ENCODE measurements at places on chromosomes 12 and 14. TPM values are rescaled to one million over a fixed set of nuclear protein-coding genes. Genes with fewer than 3 reads are reported as not detected.
A peak's percentile ranks its signal among the peaks of the same experiment; 100 is the strongest.

DNA sequence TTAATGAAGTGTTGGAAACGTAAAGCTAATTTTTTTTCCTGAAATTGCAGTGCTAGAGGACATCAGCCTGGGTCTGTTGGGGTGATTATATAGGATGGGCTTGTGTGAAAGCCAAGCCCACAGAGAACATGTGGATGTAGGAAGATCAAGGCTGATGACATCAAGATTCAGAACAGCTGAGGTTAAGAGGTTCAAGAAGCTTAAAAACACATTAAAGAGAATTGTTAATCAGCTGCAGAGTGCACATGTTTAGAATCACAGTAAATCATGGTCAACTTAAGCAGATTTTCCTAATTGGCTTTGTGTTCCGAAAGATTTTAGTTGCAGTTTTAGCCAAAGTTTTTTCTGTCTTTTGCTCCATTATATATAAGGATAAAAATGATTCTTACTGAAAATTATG lies 87.9 kb upstream of the PRICKLE1 start:
- DNase-seq: no peak

DNA sequence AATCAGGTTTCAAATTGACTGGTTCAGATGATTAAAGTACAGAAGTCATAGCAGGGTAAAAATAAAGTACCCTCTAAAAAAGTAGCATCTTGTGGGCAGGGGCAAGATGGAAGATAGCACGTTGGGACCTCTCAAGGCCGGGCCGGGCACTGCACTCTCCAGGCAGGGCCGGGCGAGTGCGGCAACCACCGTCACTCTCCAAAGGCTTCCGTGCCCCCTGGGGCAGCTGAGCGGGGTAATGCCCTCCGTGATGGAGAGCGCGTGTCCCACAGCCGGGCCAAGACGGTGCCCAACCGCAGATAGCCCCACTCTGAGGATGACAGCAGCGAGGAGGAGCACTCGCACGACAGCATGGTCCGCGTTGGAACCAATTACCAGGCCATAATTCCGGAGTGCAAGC lies 8.6 kb upstream of the PLXNC1 start:
- DNase-seq: no peak

- peak; percentile 47 for DNase-seq
Measured at GRCh38 chr12:64256166-64256800, 34.2 kb upstream of the KICS2 start.

GRCh38 chr14:79091381-79091963 lies 921.3 kb downstream of the NRXN3 start:
- DNase-seq: no peak

DNA sequence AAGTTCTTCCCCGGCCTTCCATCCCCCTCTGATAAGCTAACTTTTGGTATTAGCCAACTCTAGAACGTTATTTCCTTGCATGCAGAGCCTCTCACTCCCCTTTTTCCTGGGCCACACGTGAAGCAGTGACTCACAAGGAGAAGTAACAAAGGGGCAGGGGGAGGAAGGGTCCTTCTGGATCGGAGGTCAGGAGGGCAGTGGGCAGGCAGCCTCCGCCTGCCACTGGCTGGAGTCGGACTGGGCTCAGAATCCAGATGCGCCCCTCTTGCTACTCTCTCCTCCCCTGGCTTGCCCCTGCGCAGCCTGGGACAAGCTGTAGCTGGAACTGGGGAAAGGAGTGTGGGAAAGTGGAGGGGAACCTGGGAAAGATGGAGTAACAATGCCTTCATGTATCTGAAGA lies 55.0 kb downstream of the TPCN1 start:
- no peak for DNase-seq

DNA sequence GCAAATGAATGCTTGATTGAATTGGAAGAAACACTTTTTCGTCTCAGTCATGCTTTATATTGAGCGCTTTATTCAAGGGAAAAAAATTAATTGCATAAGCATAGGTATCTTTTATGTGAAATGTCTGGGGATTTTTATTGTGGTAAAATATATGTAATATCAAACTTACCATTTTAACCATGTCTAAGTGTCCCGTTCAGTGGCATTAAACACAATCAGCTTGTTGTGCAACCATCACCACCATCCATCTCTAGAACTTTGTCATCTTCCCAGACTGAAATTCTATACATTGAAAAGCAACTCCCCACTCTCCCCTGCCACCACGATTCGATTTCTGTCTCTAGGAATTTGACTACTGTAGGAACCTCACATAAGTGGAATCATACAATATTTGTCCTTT lies 39.8 kb downstream of the PHLDA1 start:
- no peak for DNase-seq

DNA sequence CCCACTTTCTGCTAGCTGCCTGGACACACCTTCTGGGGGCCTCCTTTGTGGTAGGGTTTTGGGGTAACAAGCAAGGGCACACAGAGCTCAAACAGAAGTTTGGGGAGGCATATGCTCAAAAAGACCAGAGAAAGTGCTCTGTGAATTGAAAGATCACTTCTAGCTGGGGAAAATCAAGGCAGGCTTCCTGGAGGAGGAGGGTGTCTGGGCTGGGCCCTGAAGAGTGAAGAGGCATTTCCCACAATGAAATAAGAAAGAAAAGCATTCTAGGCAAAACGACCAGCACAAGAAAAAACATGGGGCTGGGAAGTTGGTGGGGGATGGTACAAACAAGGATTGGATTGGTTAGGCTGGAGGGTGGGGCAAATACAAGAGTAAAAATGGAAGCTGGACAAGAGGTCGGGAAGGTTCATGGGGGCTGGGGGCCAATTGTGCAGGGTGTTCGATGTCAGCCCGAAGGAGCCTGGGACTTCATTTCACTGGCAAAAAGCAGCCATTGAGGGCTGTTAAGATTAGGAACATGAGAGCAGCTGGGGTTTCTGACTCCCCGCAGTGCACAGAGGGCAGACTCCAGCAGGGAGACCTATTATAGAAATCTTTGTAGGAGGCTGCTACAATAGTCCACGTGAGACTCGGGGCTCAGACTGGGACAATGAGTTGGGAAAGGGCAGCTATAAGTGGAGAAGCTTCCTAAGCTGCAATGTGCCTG lies 51.5 kb upstream of the CMKLR1 start:
- DNase-seq: no peak

GRCh38 chr12:22709292-22709691 lies 84.3 kb downstream of the ETNK1 start:
- DNase-seq: peak; percentile 16

- DNase-seq: no peak
Measured at GRCh38 chr12:92261071-92261470, 115.4 kb upstream of the BTG1 start.

DNA sequence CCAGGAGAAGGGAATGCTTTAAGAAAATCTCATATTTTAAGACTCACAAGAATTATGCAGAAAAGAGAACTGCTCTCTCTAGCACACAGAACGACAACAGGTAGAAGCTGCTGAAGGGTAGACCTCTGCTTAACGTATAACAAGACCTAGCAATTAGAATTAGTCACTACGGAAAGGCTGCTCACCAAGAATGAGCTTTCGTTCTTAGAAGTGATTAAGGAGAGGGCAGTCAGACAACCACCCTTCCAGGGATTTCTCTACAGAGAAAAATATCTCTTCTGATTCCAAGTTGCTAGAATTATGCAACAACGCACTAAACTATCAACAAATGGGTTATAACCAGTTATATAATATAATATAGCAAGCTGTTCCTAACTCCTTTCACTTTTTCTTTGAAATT lies 18.6 kb downstream of the LRIG3 start:
- no peak for DNase-seq

SBNO1 gene
- 20.3 TPM for total RNA-seq

- peak; percentile 8 for DNase-seq
Measured at GRCh38 chr12:77954206-77954555, 123.5 kb downstream of the NAV3 start.

DNA sequence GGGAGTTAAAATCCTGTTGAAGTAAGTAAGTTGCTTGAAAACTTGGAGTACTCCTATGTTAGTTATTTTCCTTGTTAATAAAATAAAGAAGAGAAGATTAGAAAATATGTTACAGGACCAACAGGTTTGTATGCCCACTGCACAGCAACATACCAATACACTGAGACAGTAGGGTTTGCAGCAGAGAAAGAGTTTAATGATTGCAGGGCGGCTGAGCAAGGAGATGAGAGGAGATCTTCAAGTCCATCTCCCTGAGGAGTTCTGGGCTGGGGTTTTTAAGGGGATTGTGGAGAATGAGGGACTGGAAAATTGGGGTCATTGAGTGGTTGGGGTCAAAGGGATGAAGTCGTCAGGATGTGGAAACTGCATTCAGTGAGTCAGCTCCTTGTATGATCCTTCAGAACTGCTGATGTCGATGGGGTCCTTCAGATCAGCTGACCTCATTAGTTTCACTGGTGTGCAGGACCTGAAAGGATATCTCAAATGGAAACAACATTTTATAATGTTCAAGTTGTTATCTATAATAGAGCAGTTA lies 4.3 kb upstream of the HSD17B6 start:
- no peak for DNase-seq

- DNase-seq: no peak
Measured at GRCh38 chr12:1279050-1279449, 288.0 kb downstream of the ERC1 start.

DNA sequence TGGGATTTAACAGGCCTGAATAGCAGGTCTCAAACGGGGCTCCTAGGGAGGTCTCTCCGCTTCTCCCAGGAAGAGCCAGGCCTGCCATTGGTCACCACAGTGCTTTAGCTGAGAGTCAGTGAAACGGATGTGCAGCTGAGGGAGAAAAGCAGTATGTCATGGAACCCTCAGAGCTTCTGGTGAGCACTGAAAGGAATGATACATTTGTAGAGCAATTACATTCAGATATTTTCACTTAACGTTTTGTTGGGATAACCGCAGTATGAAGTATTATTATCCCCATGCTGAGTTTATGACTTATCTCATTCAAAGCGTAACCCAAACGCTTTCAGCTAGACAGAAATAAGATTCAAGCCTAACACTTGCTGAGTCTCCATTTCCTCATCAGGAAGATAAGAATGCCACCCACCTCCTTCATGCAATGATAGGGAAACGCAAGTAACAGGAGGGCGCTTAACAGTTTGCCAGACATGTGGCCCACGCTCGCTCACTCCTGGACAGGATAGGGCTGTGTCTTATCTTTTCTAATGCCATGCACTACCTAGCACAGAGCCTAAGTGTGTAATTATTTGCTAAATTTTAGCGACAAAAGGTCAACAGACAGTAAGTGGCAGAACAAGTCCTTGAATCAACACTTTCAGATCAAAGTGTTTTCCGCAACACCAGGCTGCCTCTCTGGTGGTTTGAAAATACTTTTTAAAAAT lies 28.2 kb downstream of the DAD1 start:
- no peak for DNase-seq

- DNase-seq: no peak
Measured at GRCh38 chr14:100034961-100035500, 30.2 kb upstream of the EVL start.

DNA sequence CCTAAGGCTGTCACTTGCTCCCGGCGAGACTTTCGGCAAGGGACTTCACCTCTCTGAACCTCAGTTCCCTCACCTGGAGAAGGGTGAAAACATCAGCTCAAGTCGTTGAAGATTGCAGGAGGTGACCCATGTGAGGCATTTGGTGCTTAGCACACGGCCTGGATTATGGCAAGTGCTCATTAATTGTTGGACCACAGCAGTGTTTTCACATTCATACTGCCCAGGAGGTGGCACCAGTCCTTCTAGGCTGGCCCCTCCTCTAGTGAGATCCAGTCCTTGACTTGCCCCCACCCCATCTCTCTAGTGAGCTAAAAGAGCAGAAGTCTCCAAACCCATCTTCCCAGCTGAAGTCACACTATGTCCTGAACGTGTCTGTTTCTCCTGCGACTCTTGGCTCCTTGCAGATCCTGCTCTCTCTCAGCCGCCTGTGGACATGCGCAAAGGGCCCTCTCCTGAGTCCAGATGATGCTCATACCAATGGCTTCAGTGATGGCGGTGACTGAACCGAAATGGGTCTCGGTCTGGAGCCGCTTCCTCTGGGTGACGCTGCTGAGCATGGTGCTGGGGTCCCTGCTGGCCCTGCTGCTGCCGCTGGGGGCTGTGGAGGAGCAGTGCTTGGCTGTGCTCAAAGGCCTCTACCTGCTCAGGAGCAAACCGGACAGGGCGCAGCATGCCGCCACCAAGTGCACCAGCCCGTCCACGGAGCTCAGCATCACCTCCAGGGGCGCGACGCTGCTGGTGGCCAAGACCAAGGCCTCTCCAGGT lies 1.6 kb downstream of the FICD start:
- DNase-seq: no peak

DNA sequence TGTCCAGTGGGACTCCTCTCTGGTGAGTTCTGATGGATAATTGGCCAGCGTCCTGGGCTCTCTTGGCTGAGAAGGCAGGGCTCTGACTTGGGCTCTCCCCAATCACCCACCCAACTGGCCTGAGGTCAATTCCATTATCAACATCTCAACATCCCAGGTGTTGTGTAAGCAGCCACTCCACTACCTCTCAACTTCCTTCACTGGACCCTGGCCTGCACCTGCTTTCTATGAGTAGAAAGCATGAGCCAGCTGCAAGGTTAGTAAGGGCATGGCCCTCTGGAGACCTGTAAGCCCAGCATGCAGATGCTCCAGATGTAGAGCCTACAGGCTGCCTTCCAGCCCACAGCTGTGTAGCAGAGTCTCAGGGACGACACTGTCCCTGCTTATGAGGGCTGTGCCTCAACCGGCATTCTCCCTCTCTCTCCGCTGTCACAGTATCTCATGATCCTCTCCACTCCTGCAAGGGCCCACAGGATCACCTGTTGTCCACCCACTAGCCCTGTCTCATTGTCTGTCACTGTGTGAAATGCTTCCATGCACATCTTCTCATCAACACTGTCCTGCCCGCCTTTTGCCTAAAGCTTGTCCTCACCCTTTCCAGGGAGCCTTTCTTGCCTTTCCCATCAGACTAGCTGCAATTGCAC lies 5.4 kb upstream of the KRT81 start:
- DNase-seq: no peak

GRCh38 chr12:67358781-67359338 lies 89.7 kb downstream of the CAND1 start:
- no peak for DNase-seq

- DNase-seq: no peak
Measured at GRCh38 chr12:18951218-18951617, 178.3 kb upstream of the PLEKHA5 start.

GRCh38 chr14:57319636-57320192 lies 50.9 kb downstream of the AP5M1 start:
- no peak for DNase-seq

- no peak for DNase-seq
Measured at GRCh38 chr12:47035484-47035883, 43.9 kb upstream of the PCED1B start.

GARIN6 gene
- total RNA-seq: not detected

DNA sequence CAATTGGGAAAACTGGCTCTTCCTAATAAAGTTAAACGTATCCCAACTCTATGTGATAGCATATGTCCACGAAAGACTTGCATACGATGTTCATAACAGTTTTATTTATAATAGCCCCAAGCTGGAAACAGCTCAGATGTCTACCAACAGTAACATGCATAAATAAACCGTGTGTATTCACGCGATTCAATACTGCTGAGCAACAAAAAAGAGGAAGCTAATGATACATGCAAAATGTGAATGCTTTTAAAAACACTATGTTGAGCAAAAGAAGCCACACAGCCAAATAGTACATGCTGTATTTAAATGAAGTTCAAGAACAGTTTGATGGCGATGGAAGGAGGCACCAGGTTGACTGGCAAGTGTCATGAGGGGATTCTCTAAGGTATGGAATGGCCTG lies 55.7 kb downstream of the TRIM9 start:
- DNase-seq: no peak

All from dermis microvascular lymphatic vessel endothelial cell (primary cell).